ENCODE measurements at places on chromosomes 7 and 10. TPM values are rescaled to one million over a fixed set of nuclear protein-coding genes. Genes with fewer than 3 reads are reported as not detected.

Gene C10orf62
- not detected for total RNA-seq

Gene PODXL
- 23.0 TPM for total RNA-seq

Gene MNX1
- total RNA-seq = not detected

Gene SPDYE2B
- total RNA-seq = not detected

Gene INHBA
- 44.8 TPM for total RNA-seq

Gene MRLN
- not detected for total RNA-seq

Gene TEX47
- not detected for total RNA-seq

Gene PSPH
- 5.8 TPM for total RNA-seq

Gene EVX1
- not detected for total RNA-seq

Gene TMEM130
- 26.2 TPM for total RNA-seq

GRCh38 chr10:91726355-91726754, 71.9 kb upstream of the TNKS2 start:
- no peak overlapping the region for H3K27ac ChIP-seq
- DNase-seq = no peak
- no peak overlapping the region for H3K4me3 ChIP-seq
- no peaks in the 10 kb centered on the region for H3K4me1 ChIP-seq
- H3K36me3 ChIP-seq = no peaks in the 10 kb centered on the region

DNA sequence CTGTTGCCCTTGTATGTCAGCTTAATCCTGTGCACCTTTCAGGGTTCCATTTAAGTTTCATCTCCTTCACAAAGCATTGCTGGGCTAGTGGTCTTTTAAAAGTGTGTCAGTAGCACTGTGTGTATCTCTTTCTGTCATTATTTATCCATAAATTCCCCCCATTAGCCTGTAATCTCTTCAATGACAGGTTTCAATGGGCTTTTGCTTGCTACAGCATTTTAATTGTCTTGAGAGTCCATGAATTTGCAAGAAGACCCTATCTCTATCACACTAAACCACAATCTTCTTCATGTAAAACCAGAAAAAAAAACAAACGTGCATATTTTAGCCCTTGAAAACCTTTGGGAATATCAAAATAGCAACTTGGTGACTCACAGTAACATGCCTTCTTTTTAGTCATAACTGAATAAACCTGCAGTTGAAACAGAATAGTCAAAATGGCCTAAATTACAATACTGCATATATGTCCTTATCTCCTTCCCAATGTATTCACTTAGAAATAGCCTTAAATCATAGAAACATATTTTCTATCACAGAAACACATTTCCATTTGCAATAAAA, 118.6 kb downstream of the PON1 start:
- H3K36me3 ChIP-seq = no peaks in the 10 kb centered on the region

- DNase-seq = no peak
- H3K27ac ChIP-seq = no peak overlapping the region
- H3K4me3 ChIP-seq = no peak overlapping the region
Observed at GRCh38 chr7:17663061-17663675, 277.1 kb downstream of the SNX13 start.

GRCh38 chr7:1969459-1970284, 263.1 kb downstream of the MAD1L1 start:
- DNase-seq = no peak
- H3K36me3 ChIP-seq = no peaks in the 10 kb centered on the region
- H3K27ac ChIP-seq = no peak overlapping the region
- H3K27me3 ChIP-seq = no peaks in the 10 kb centered on the region

DNA sequence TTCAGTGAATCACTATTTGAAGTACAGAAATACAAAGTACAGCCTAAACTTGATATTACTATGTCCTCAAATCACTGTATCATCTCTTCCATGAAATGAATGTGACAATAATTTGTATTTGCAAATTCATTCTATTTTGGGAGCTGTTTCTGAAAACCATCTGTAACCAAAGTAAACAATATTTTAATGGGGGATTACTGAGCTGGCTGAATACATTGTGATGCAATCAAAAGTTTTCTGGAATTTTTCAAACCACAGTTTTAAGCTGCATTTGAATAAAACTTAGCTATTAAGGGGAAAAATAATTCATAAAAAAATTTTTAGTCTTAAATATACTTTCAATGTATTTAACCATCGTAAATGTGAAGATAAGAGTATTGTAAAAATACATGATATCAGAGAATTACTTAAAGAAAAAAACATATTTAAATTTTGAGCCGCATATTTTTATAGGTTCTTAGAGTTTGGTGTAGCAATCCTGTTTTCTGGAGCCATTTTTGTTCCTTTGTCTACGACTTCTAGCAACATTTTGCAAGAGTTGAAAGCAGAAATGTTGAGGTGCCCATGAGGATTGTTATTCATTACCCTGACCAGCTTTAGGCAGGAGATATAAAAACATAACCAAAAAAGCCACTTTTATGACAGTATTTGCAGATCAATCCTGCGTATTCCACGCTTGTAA, 45.9 kb upstream of the AGMO start:
- H3K27ac ChIP-seq = no peak overlapping the region
- H3K4me3 ChIP-seq = no peak overlapping the region

- no peak overlapping the region for H3K4me3 ChIP-seq
- no peak for DNase-seq
- H3K27me3 ChIP-seq = no peaks in the 10 kb centered on the region
- H3K36me3 ChIP-seq = no peaks in the 10 kb centered on the region
- peak overlapping the region; percentile 12 for H3K27ac ChIP-seq
Observed at GRCh38 chr10:86963341-86963919, 4.9 kb upstream of the ADIRF start.

GRCh38 chr7:117302396-117302795, 20.5 kb downstream of the WNT2 start:
- no peak overlapping the region for H3K27ac ChIP-seq
- H3K36me3 ChIP-seq = no peaks in the 10 kb centered on the region
- no peaks in the 10 kb centered on the region for H3K4me1 ChIP-seq
- DNase-seq = no peak
- no peak overlapping the region for H3K4me3 ChIP-seq

DNA sequence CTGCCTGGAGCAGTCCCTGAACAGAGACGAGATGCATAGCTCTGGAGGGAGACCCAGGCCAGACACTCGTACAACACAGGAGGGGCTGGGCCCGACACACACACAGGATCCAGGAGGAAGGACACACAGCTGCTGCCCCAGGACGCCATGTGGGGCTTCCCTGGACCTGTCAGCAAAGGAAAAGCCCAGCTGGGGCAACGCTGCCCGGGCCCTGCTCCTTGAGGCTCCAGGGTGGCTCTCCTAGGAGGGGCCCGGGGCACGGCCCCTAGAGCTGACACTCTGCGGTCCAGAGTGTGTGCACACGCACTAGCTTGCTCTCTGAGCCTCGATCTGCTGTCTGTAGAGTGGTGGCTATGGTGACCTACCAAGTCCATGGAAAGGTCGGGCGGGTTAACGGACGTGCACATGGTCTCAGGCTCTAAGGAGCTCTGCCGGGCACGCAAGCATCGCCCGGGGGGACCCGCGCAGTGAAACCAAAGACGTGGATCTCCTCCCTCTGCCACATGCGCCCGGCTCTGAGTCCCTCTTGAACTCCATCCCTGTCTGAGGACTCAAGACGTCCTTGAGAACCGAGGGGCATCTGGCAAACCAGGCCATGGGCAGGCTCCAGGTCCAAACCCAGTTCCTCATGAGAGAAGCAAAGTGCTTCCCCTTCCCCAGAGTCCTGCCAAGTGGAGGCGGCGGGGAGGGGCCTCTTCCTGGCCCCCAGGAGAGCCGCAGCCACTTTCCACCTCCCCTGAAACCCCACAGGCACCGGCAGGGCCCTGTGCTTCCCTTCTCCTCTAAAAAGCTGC, 279.0 kb downstream of the ELFN1 start:
- no peaks in the 10 kb centered on the region for H3K27me3 ChIP-seq
- H3K36me3 ChIP-seq = no peaks in the 10 kb centered on the region
- H3K4me1 ChIP-seq = no peaks in the 10 kb centered on the region
- no peak overlapping the region for H3K4me3 ChIP-seq
- H3K27ac ChIP-seq = no peak overlapping the region

DNA sequence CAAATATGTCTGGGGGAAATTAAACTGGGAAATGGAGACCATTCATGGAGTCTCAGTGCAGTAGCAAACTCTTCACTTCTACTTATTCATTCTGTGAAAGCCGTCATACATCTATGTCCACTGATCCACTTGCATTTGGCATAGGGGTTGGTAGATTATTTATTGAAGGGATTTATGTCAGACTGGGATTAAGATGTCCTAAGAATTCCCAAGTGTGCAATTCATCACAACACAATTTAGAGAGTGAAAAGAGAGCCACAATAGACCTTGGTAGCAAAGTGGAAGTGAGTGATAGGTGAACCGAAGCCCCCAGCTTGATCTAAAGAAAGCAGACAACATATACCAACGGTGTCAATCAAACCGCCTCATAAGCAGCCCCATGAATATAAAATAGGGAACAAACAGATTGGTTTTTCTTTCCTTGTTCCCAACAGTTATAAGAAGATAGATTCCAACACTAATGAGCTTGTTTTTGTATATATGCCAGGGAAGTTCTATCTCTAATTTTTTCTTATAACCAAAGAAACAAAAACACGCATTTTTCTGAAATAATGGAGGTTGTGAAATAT, 234.3 kb downstream of the CACNA2D1 start:
- H3K4me1 ChIP-seq = no peaks in the 10 kb centered on the region
- no peak overlapping the region for H3K27ac ChIP-seq
- DNase-seq = no peak
- H3K27me3 ChIP-seq = no peaks in the 10 kb centered on the region

DNA sequence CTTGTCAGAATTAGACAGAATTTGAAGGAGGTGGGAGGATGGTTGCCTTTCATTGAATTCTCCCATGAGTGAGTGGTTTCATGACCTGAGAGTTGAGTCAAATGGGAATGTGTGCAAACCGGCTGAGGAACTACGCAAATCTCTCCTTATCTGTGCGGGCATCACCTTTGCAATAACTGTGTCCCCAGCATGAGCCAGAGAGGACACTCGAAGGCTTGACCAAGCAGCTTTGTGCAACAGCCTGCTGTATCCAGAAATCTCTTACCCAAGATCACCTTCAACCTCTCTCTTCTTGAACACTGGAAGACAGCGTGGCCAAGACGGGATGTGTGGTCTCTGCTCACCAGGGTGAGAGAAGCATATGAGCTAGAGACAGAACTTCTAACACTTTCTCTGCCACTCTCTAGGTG, 93.8 kb upstream of the IKZF1 start:
- H3K4me3 ChIP-seq = no peak overlapping the region
- no peak overlapping the region for H3K27ac ChIP-seq
- no peaks in the 10 kb centered on the region for H3K36me3 ChIP-seq
- no peaks in the 10 kb centered on the region for H3K27me3 ChIP-seq
- DNase-seq = no peak

DNA sequence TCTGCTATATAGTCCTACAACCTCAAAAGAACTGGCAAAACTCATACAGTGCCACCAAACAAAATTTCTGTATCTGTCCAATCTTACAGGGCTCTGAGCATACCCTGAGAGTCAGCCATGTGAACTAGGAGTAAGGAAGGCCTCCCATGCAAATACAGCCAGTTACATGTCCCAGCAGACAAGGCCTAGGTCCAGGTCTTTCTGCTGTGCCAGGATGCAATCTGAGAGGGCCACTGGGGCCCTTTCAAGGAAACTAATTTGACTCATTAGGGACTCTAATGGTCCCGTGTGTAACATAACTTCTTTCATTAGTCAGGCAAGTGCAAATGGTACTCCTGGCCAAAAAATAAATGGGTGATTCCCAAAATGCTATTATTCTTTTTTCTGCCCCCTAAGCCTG, 17.9 kb upstream of the HIBADH start:
- no peak for DNase-seq
- peaks cover 20% of the 10 kb centered on the region for H3K4me1 ChIP-seq
- H3K27me3 ChIP-seq = no peaks in the 10 kb centered on the region
- H3K4me3 ChIP-seq = no peak overlapping the region
- H3K36me3 ChIP-seq = no peaks in the 10 kb centered on the region

GRCh38 chr10:12271210-12271540, 75.2 kb downstream of the CDC123 start:
- H3K36me3 ChIP-seq = no peaks in the 10 kb centered on the region
- no peaks in the 10 kb centered on the region for H3K27me3 ChIP-seq
- H3K4me1 ChIP-seq = peaks cover 7% of the 10 kb centered on the region
- H3K4me3 ChIP-seq = no peak overlapping the region

DNA sequence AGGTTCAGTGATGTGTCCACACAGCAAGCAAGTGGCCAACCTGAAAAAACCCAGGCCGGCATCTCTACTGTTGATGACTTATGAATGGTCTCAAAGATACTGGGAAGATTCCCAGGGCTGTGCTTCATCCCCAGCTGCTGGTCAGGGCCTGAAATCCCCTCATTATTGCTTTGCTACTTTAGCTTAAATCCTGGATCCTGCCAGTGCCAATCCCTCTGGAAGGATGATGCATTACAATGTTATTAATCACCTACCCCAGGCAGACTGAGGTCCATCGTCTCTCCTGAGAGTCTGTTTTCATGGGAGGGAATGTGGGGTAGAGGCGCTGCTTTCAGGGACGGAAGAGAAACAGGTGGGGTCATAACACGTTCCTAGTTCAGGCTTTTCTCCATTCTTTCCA, 371.6 kb downstream of the RPS24 start:
- DNase-seq = no peak
- H3K4me3 ChIP-seq = no peak overlapping the region
- no peaks in the 10 kb centered on the region for H3K27me3 ChIP-seq
- H3K36me3 ChIP-seq = no peaks in the 10 kb centered on the region

DNA sequence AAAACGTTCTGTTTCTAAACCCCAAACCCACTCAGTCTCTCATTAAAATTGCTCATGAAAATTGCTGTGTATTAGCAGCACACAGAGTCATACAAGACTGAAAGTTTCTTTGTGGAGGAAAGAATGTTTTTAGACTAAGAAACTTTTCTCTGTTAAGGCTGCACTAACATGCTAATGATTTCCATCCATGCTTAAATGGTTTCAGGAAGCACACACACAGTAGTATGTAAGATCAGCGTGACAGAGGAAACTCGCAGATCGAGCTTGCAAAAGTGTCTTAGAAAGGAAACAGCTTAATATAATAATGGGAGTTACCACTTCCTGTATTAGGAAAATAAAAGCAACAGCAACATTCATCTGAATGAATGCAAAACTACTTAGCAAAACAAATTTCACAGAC, 112.7 kb downstream of the ICA1 start:
- no peak for DNase-seq
- no peaks in the 10 kb centered on the region for H3K27me3 ChIP-seq
- H3K27ac ChIP-seq = no peak overlapping the region
- H3K4me1 ChIP-seq = no peaks in the 10 kb centered on the region
- H3K36me3 ChIP-seq = no peaks in the 10 kb centered on the region
- H3K4me3 ChIP-seq = no peak overlapping the region
